ENCODE measurements at places on chromosomes 16 and 17. TPM values are rescaled to one million over a fixed set of nuclear protein-coding genes. Genes with fewer than 3 reads are reported as not detected.

Gene MLKL
- 16.0 TPM for total RNA-seq

Gene FBXW10
- not detected for total RNA-seq

DNA sequence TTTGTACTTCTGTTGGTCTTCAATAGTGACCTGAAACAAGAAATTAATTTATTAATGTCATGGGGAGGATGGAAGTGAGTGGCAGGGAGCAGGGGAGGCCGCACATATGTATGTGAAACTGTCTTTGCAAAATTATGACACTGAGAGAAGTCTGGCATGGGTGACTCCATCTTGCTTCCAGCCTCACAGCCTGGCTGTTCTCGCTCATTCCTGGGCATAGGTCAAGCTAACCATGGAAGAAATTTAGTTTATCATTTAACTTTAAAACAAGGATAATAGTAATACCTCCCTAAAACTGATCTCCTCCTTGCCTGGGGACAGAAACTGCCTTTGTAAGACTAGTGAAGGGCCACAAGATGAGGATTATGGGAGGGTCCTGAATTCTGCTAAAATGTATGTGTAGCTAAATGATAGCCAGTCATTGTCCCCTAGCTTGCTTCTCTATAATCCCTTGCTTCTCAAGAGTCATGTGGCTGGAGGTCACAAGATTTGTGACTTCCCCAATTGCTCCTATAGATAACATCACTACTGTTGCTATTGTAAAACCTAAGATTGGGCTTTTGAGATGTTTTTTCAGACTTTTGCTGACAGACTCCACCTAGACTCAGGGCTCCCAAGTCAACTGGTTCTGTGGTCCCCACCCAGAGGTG is 126.0 kb downstream of the HS3ST3A1 start:
- DNase-seq = no peak

GRCh38 chr17:2412561-2413021 is 11.7 kb upstream of the MNT start:
- peak; percentile 57 for DNase-seq

GRCh38 chr17:279331-279730 is 73.3 kb downstream of the RPH3AL start:
- DNase-seq = no peak

DNA sequence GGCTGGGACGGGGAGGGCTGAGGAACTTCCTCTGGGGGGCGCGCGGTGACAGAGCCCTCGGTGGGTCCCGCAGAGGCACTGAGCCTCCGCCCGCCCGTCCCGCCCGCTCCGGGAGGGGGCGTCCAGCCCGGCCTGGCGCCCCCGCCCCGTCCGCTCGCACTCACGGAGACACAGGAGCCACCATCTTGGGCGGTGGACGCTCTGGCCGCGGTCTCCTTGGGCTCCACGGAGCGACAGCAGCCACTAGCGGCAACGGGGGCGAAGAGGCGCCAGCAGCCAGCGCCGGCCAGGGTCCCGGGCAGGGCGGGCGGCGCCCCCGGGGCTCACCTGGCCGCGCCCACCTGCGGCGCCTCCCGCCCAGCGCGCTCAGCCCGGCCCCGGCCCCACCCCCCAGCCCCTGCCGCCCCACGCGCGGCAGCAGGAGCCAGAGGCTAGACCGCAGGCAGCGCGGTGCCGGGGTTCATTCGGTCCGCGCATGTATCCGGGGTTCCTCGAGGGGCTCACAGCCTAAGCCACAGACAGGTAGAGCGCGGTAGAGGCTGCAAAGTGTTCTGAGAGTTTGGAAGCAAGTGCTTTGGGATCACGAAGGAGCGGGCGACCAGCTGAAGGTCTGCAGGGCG is at the start of gene C17orf113:
Gene C17orf113 (minus strand): TSS at position 209 of the 620 bp plus-strand sequence. CDS start 7,225 bp downstream, outside the sequence.
- no peak for DNase-seq

Gene TVP23A
- total RNA-seq = not detected

Data from A172 (cell line).